Heart right ventricle (tissue), 16 donors: ENCODE measurements at places on chromosomes 16 and 17. TPM values are rescaled to one million over a fixed set of nuclear protein-coding genes. Genes with fewer than 3 reads are reported as not detected.

The PIK3R5 gene
- 1.4 TPM for polyA plus RNA-seq

DNA sequence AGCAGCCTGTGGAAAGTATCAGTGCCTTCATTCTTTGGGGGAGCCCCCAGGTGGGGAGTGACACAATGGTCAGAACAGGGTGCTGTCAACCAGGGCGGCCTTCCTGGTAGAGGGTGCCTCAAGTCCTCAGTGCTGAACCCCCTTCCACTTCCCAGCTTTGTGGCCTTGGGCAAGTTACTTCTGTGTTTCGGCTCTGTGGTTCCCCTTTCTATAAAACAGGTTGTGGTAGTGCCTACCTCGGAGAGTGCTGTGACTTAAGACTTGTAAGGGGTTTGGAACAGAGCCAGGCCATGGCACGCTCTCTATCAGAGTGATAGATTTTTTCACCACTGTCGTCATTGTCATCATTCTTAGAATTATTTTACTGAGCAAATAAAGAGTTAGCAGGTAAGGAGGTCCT, 141.1 kb downstream of the CCDC182 start:
- DNase-seq: no peak

DNA sequence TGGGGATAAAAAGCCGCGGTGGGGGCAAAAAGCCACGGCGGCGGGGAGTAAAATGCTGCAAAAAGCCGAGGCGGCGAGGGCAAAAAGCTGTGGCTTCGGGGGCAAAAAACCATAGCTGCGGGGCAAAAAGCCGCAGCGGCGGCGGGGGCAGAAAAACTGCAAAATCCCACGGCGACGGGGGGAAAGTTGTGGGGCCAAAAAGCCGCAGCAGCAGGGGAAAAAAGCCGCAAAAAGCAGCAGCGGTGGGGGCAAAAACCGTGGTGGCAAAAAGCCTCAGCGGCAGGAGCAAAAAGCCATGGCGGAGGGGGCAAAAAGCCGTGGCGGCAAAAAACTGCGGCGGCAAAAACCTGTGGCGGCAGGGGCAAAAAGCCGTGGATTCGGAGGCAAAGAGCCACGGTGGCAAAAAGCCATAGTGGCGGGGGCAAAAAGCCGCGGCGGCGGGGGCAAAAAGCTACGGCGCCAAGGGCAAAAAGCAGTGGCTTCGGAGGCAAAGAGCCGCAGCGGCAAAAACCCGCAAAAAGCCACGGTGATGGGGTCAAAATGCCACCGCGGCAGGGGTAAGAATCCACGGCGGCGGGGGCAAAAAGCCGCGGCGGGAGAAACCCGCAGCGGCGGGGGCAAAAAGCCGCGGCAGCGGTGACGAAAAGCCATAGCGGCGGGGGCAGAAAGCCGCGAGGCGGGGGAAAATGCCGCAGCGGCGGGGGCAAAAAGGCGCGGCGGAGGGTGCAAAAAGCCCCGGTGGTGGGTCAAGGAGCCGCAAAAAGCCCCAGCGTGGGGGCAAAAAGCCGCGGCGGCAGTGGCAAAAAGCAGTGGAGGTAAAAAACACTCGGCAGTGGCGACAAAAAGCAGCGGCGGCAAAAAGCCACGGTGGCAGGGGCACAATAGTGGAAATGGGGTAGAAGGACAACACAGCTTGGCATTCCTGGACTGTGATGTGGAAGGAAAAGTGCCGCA, 192.8 kb downstream of the SHCBP1 start:
- peak; percentile 4 for DNase-seq

DNA sequence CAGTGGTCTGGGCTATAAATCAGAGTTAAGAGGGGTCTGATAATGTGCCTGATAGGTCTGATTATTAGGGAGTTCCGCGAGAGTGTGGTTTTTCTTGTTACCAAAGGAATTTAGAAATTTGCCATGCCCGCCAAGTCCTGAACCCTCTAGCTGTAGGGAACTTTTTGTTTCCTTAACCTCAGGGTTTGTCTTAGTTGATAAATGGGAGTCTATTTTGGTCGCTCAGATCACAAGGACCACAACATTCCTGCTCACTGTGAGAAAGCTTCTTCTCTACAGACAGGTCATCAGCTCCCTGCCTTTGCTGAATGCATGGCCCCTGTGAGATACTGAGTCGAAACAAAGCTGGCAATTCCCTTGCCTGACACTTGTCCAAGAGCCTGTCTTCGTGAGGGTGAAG, 497.8 kb downstream of the HS3ST4 start:
- DNase-seq: no peak

The LAT gene
- polyA plus RNA-seq: 7.2 TPM
